NCI-H187 (cell line): ENCODE measurements at places on chromosomes 2 and 18.

GRCh38 chr2:109662889-109663288 lies 48.7 kb downstream of the SOWAHC start:
- no peak for DNase-seq

GRCh38 chr18:3036108-3036507 lies 23.2 kb upstream of the LPIN2 start:
- no peak for DNase-seq

DNA sequence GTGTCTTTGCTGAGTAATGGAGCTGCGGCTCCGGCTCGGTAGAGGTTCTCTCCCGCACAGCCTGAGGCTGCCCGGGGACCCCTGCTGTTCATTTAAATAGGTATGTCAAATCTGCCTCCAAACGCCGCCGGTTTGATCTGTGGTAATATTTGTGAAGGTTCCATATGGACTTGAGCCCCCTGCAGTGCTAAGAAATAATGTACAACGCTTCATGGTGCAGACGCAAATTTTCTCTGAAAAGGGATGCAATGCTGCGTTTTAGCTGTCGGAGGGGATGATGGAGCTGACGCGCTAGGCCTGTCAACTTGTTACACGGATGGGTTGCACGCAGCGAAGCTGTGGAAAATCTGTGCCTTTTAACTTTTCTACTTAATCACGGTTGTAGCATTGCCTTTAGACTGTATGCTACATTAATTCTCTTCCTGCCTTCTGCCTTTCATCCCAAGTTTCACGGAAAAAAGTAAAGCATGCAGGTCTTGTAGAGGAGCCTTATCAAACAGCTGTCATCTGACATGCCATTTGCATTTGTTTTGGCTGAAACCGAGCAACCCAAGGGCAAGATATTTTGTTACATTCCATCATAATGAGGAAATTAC lies 43.2 kb downstream of the MRPS9 start:
- no peak for DNase-seq

DNA sequence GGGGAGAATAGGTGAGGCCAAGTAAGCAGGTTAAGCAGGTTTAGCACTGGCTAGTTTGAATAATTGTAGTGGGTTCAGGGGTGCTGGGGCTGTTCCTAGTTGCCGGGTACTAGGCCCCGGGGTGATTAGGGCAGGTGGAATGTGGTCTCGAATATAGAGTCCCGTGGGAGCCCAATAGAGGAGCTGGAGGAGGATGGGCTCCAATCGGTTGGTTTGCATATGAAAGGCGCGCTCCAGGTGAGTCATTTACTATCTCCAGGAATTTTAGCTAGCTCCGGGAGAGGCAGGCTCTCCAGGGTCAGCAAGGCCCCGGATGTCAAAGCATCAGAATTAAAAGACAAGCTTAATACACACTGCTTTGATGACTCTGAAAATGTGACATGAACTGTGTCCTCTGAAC lies 304.0 kb downstream of the ZNF521 start:
- no peak for DNase-seq

DNA sequence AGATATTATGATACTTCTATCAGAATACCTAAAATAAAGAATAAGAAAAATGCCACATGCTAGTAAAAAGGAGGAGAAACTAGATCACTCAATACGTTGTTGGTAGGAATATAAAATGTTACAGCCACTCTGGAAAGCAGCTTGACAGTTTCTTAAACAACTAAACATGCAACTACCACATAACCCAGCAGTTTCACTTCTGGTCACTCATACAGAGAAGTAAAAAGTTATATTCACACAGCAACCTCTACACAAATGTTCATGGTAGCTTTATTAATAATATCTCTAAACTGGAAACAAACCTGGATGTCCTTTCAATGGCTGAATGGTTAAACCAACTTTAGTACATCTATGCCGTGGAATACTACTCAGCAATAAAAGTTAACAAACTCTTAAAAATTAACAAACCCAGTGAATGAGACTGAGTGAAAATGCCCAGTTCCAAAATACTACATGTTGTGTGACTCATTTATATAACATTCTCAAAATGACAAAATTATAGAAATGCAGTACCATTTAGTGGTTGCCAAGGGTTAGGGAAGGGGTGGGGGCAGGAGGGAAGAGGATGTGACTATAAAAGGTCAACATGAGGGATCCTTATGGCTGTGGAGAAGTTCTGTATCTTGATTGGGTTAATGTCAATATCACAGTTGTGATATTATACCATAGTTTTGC lies 124.1 kb downstream of the MMADHC start:
- no peak for DNase-seq

- DNase-seq: no peak
Measured at GRCh38 chr2:120576509-120577474, 158.9 kb upstream of the GLI2 start.

GRCh38 chr18:75215663-75216062 lies 5.1 kb downstream of the TSHZ1 start:
- no peak for DNase-seq

GRCh38 chr2:97750017-97750416 lies 36.6 kb downstream of the ZAP70 start:
- DNase-seq: no peak

GRCh38 chr18:33803636-33804035 lies 225.6 kb downstream of the ASXL3 start:
- no peak for DNase-seq

GRCh38 chr2:128233790-128234395 lies 84.8 kb downstream of the HS6ST1 start:
- no peak for DNase-seq

- DNase-seq: no peak
Measured at GRCh38 chr18:61606068-61606660, 272.9 kb downstream of the CDH20 start.

DNA sequence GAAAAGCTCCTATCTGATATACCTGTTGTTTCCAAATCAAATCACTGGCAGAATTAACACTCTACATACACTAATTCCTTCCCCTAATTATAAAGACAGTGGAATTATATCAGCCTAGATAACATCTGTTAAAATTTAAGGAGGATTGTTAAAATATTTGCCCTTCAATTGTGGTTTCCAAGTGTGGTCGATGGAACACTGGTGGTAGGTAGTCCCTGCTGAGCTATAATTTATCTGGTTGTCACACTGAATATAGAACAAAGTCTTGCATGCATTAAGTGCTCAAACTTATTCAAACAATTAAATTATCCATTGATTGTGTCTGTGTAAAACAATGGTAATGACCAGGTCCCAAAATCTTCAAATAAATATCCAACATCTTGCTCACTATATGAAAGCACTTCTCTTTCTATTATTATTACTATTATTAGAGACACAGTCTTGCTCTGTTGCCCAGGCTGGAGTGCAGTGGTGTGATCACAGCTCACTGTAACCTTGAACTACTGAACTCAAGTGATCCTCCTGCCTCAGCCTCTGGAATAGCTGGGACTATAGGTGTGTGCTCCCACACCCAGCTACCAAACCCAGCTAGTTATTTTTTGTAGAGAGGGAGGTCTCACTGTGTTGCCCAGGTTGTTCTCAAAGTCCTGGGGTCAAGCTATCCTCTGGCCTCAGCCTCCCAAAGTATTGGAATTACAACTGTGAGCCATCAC lies 12.0 kb downstream of the CDH2 start:
- DNase-seq: no peak
